ENCODE measurements at places on chromosomes 5 and 9.
A peak's percentile ranks its signal among the peaks of the same experiment; 100 is the strongest.

DNA sequence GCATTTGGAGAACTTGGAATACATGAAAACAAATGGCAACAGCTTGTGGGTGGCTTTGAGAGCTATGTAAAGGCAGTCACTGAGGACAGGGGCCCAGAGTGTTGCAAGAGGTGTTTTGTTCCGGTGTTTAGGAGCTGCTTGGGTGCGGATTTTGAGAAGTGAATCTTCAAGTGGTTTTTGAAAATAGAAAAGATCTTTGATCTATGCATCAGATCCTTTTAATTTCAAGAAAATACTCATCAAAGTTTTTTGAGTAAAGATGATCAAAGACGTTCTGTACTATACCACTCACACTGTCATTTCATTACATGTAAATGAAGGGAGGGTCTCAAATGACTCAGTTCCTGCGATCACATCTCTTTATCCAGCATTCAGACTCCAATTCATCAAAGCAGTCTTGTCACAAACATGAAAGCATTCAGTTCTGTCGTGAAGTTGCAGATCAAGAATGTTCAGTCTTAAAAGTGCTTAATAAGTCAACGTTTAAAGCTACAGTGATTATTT lies 112.5 kb downstream of the WDR41 start:
- H3K27ac ChIP-seq, result no peak overlapping the region
- no peak overlapping the region for H3K4me3 ChIP-seq
- H3K4me1 ChIP-seq, result peaks cover 10% of the 10 kb centered on the region
- peaks cover 6% of the 10 kb centered on the region for H3K27me3 ChIP-seq
- DNase-seq, result no peak

GRCh38 chr5:132226516-132227234 lies 978 bp downstream of the P4HA2 start:
- H3K4me1 ChIP-seq, result peaks cover 34% of the 10 kb centered on the region
- no peak for DNase-seq
- peaks cover 18% of the 10 kb centered on the region for H3K27me3 ChIP-seq
- H3K27ac ChIP-seq, result no peak overlapping the region
- peak overlapping the region; percentile 37 for H3K4me3 ChIP-seq

DNA sequence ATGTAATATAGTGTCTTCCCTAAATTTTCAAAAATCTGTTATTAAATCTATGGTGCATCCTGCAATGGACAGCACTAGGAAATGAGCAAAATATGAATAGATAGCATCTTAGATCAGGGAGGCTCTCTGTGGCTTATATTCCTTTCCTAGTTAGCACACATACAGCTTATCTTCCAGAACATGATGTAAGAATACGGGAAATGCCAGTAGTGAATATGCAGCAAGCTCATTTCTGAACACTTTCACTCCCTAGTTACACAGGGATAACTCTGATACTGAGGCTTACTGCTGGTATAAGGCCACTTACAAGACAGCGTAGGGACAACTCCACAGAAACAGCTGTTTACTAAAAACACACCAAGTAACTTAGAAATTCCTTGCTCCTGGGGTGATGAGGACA lies 297.3 kb upstream of the SMARCA2 start:
- no peak overlapping the region for H3K4me3 ChIP-seq
- peaks cover 16% of the 10 kb centered on the region for H3K27me3 ChIP-seq
- no peak for DNase-seq
- no peak overlapping the region for H3K27ac ChIP-seq
- H3K36me3 ChIP-seq, result peaks cover 3% of the 10 kb centered on the region

- DNase-seq, result no peak
- no peaks in the 10 kb centered on the region for H3K4me1 ChIP-seq
- H3K36me3 ChIP-seq, result peaks cover 37% of the 10 kb centered on the region
- no peaks in the 10 kb centered on the region for H3K27me3 ChIP-seq
- H3K27ac ChIP-seq, result no peak overlapping the region
These were observed 52.8 kb upstream of the LRRTM2 start for GRCh38 chr5:138927979-138928378.

DNA sequence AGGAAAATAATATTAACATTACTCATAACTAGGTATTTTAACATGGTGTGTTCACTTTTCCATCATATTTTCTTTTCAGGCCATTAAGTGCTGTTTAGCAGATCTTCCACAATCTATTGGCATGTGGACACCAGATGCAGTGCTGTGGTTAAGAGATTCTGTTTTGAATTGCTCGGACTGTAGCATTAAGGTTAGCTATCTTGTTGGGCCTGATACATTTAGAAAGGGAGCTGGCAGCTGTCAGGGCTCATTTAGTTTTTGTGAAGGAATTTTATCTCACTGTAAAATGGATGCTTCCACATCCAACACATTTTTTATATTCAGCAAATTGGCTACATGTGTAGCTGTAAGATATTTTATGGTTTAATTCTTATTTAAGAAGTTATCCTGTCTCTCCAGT lies 20.7 kb upstream of the TMOD1 start:
- H3K27ac ChIP-seq, result no peak overlapping the region
- peaks cover 48% of the 10 kb centered on the region for H3K36me3 ChIP-seq
- no peak overlapping the region for H3K4me3 ChIP-seq

DNA sequence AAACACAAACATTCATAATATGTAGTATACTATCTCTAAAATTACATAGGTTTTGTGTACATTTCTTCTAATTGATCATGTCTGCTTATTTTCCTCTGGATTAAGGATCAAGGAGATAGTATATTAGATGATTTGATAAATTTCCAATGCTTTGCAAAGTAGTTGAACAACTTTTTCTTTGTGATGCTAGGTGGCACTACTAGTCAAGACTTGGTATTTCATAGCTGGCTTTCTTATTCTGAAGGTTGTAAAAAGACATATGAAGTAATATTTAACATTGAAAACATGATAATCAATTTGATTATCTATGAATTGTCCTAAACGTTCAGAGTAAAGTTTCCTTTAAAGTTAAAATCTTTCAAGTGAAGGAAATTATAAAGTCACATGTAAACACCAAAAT lies 106.1 kb upstream of the FGF10 start:
- no peak for DNase-seq
- H3K36me3 ChIP-seq, result no peaks in the 10 kb centered on the region
- no peak overlapping the region for H3K4me3 ChIP-seq
- no peak overlapping the region for H3K27ac ChIP-seq

DNA sequence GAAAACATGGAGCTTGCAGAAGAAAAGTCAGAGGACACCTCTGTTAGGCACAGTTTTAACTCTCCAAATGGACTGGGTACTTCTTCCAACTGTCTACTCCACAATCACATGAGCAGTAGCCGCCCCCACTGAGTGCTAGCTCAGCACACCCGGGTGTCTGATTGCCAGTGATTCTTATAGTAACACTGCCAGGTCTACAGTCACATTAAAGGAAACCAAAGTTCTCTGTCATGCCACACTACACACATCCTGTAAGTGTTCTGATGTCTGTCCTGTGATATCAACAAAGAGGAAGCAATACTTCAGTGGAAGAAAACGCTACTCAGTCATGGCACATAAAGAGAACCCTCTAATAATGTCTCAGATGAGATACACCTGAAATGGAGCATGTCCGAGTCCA lies at the start of gene HAVCR2:
Gene HAVCR2 (minus strand): TSS at position 69 of the 400 bp plus-strand sequence. CDS start 61 bp downstream, at position 8.
- H3K36me3 ChIP-seq, result peaks cover 3% of the 10 kb centered on the region
- peak within 1 kb of the TSS; percentile 89 for H3K27ac ChIP-seq
- H3K4me3 ChIP-seq, result peak within 1 kb of the TSS; percentile 75
- DNase-seq, result peak; percentile 15
- peaks cover 17% of the 10 kb centered on the region for H3K4me1 ChIP-seq

DNA sequence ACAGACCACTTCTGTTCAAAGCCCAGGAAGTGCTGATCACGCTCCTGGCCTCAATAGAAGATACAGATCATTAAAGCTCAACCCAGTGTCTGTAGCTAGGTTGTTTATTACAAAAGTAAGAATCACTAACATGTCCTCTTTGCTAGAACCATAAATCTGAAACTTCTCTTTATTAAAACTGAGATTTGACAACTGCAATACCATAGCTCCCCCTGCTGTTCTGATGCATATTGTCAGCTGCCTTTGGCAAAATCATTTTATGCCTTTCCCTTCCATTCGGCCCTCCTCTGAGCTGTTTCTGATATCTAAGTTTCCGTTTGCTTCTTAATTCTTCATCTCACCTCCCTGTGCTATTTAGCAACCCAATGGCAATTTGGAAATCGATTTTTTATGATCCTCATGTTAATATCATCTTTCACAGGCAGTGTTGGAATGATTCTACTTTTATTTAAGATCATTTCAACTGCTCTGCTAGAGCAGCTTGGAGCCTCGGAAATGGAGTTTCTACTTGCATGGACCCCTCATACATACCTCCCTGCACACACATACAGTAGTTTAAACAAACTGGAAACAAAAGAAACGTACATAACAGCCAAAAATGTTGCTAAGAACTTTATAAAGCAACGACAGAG lies 998.8 kb downstream of the MAT2B start:
- H3K27me3 ChIP-seq, result peaks cover 7% of the 10 kb centered on the region
- H3K27ac ChIP-seq, result no peak overlapping the region
- no peaks in the 10 kb centered on the region for H3K36me3 ChIP-seq
- H3K4me1 ChIP-seq, result peaks cover 9% of the 10 kb centered on the region
- H3K4me3 ChIP-seq, result no peak overlapping the region

DNA sequence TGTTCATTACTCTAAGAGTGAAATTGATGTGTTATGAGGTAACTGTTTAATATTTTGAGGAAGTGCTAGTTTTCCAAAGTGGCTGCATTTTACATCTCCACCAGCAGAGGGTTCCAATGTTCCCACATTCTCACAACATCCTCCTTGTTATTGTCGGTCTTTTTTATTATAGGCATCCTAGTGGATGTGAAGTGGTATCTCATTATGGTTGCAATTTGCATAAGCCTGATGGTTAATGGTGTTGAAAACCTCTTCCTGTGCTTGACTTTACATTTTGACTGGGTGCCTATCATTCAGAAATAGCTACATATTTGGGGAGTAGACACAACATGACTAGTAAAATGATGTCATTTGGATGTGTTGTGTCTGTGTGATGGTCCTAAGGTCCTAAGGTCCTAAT lies 143.6 kb downstream of the MRPS30 start:
- no peak overlapping the region for H3K27ac ChIP-seq
- H3K36me3 ChIP-seq, result no peaks in the 10 kb centered on the region
- peaks cover 2% of the 10 kb centered on the region for H3K4me1 ChIP-seq
- H3K4me3 ChIP-seq, result no peak overlapping the region

- H3K4me1 ChIP-seq, result no peaks in the 10 kb centered on the region
- no peak overlapping the region for H3K27ac ChIP-seq
- no peaks in the 10 kb centered on the region for H3K27me3 ChIP-seq
- no peaks in the 10 kb centered on the region for H3K36me3 ChIP-seq
These were observed 343.7 kb downstream of the SPOCK1 start for GRCh38 chr5:137155261-137156000.

- DNase-seq, result peak; percentile 68
- H3K4me3 ChIP-seq, result peak within 1 kb of the TSS; percentile 73
- no peaks in the 10 kb centered on the region for H3K36me3 ChIP-seq
- no peak within 1 kb of the TSS for H3K27ac ChIP-seq
These were observed at the start of gene ABLIM3 for GRCh38 chr5:149141224-149141956. Gene ABLIM3, plus strand, starts transcription at chr5:149141493. Its CDS starts 603 bp downstream, at chr5:149142096.

DNA sequence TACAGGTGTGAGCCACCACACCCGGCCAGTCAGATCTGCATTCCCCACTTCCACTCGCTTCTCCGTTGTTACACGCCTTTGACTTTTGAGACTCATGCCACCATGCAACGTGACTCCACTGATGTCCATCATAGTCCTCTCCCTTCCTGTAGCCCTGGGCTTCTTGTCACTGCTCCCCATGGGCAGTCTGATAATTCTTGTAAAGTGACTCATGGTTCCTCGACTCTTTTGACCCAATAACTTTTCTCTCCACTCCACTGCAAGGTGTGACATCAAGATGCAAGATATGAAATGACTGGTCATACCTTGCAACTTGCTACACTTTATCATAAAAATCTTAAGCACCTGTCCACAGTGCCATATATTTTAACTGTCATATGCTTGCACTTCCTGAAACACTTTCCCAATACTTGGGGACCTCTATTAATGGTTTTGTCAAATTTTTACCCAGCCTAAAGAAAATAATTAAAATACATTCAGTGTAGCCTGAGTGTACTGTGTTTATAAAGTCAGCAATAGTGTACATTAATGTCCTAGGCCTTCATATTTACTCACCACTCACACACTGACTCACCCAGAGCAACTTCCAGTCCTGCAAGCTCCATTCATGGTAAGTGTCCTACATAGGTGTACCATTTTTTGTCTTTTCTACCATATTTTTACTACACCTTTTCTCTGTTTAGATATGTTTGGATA lies 18.6 kb upstream of the ANKRD18A start:
- H3K27me3 ChIP-seq, result peaks cover 6% of the 10 kb centered on the region
- no peak for DNase-seq
- no peak overlapping the region for H3K27ac ChIP-seq
- no peaks in the 10 kb centered on the region for H3K4me1 ChIP-seq

GRCh38 chr9:127488946-127489345 lies 37.6 kb downstream of the LRSAM1 start:
- peaks cover 32% of the 10 kb centered on the region for H3K36me3 ChIP-seq
- no peaks in the 10 kb centered on the region for H3K4me1 ChIP-seq
- no peak overlapping the region for H3K27ac ChIP-seq
- no peak overlapping the region for H3K4me3 ChIP-seq
- DNase-seq, result no peak
- no peaks in the 10 kb centered on the region for H3K27me3 ChIP-seq

- no peak overlapping the region for H3K4me3 ChIP-seq
- DNase-seq, result no peak
- H3K4me1 ChIP-seq, result no peaks in the 10 kb centered on the region
- H3K27me3 ChIP-seq, result peaks cover 3% of the 10 kb centered on the region
- H3K27ac ChIP-seq, result no peak overlapping the region
These were observed 284.4 kb downstream of the ENC1 start for GRCh38 chr5:74356009-74356695.

Data from memory B cell (primary cell).